Stimulated activated CD4-positive, alpha-beta T cell treated with anti-CD3 and anti-CD28 coated beads, Interleukin-4, amount 100 ng/mL, for 4 hours (primary cell): ENCODE measurements at places on chromosomes 5 and 9.

DNA sequence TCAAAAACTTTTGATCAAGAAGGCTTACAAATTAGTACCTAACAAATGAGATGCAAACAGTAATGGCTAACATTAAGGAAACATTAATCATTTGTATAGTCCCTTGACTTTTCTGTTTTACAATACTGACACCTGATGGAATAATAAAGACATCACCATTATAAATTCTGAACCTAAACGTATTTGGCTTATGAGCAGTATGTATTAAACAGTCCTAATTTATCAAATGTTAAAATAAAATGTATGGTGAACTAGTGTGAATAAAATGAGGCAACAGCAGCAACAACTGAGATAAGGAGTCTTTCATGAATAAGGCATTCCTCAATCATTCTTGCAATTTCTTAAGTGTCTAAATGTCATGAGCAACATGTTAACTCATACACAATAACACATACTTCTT lies 6.0 kb downstream of the PUM3 start:
- no peak for DNase-seq

DNA sequence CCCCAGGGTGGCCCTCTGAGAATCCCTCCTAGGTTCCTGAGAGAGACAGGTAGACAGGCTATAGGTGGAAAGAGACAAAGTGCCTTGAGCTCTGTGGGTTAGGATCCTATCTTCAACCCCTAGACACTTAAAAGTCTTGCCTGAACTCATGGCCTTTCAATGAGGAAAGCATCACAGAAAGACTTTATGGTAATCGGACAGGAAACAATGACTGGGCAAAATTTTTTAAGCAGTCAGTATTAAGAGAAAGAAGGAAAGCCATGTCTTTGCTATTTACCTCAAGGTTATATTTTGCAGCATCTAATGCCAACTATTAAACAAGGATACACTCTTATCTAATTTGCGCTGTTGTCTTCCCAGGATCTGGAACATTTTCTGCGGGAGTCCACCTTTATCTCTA lies 93.2 kb downstream of the PCSK1 start:
- no peak for DNase-seq

- DNase-seq, result no peak
These were observed 4.3 kb upstream of the COX7C start for GRCh38 chr5:86613455-86613854.

- DNase-seq, result no peak
These were observed 26.3 kb upstream of the PTPDC1 start for GRCh38 chr9:94057918-94058317.

- no peak for DNase-seq
These were observed 112.6 kb upstream of the ZNF608 start for GRCh38 chr5:124859027-124859426.

GRCh38 chr9:93096811-93097382 lies 880 bp downstream of the CARD19 start:
- no peak for DNase-seq

- peak; percentile 17 for DNase-seq
These were observed 30.4 kb downstream of the RNF145 start for GRCh38 chr5:159178978-159179377.

- DNase-seq, result no peak
These were observed 2.1 kb upstream of the CAMLG start for GRCh38 chr5:134736173-134736812.

- no peak for DNase-seq
These were observed 55.7 kb upstream of the CPLANE1 start for GRCh38 chr5:37304888-37305287.

DNA sequence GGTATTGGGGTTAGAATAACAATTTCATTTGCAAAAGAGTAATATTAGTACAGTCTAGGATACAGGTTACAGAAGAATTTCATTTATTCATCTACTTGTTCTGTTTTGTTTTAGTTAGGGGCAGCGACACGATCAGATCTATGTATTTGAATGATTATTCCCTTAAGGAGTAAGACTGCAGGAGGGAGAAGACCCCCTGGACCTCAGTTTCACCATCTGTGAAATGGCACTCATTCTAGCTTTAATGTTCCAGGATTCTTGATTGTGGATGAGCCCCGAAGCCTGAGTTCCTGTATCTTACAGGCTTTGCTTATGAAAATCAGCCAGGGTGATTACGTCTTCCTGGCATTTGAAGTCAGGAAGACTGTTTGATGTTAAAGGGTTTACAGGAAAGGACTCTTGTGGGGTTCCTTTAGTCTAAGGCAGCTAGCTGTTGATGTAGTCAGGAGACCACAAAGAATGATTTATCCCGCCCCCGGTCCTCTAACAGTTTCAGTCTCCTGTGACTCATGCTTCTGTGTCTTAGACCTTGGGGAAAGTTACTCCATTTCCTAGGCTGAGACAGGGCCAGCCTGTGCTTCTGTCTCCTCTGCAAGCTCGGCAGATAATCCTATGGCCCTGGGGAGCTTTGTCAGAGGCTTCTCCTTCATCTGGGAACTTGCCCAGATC lies 11.5 kb downstream of the SMIM3 start:
- peak; percentile 45 for DNase-seq

DNA sequence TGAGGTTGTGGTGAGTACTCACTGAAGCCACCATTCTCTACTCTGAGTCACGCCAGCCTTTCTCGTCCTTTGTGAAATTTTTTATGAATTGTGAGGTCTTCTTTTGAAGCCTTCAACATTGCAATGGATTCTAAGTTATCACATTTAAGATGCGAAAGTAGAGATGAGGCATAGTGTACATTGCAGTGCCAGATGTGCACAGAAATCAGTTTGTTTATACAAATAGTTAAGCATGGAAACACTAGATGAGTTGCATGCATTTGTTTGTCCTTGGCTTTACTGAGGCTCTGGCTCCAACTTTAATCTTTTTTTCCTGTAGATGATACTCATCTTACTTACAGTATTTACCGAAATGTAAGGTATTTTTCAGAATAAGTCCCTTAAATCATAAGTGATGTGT lies 453.7 kb upstream of the RIOK2 start:
- DNase-seq, result no peak

DNA sequence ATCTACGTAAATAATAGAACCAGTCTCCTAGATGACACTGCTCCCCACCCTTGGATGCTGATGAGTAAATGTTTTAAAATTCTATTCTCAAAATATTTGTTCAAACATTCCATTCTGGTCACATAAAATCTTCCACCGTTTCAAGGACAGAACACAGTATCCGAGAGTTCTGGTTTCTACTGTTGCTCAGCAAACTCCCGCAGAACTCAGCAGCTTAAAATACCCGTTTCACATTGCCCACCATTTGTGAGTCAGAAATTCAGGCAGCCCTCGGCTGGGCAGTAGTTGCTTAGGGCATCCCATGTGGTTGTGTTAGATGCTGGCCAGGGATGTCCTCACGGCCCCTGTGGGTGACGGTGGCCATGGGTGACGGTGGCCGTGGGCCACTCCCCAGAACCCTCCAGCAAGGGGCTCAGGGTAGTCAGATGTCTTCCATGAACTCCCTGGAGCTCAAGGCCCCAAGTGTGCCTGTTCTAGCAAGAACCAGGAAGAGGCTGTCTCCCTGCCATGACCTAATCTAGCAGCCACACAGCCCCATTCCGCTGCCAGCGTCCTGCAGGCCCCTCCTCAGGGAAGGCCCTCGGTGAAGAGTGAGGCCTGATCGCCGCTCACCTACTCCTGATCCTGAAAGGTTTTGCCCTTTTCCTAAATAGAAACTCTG lies 17.4 kb downstream of the MGAT1 start:
- DNase-seq, result no peak

DNA sequence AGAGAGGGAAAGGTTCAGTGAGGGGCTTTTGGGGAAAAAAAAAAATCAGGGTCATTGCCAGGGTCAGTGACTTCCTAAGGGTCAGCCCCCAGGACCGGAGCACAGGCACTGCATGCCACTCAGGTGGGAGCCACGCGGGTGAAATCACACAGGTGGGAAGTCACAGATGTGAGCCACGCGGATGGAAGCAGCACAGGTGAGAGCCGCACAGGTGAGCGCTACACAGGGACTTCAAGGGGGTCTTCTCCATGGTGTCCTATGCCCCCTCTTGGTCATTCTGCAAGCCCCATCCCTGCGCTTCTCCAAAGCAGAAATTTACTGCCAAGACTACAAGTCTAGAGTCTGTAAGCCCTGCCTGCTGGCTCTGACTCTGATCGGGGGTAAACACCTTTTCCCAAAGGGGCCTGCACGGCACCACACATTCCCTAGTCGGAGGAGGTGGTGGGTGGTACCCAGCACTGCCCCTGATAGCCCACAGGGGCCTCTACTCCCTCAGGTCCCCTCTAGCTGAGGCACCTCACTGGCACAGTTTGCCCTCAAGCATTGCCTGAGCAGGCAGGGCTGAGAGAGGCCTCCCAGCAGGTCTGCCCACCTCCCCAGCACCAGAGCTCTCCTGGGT lies 18.3 kb upstream of the OBP2B start:
- DNase-seq, result no peak

DNA sequence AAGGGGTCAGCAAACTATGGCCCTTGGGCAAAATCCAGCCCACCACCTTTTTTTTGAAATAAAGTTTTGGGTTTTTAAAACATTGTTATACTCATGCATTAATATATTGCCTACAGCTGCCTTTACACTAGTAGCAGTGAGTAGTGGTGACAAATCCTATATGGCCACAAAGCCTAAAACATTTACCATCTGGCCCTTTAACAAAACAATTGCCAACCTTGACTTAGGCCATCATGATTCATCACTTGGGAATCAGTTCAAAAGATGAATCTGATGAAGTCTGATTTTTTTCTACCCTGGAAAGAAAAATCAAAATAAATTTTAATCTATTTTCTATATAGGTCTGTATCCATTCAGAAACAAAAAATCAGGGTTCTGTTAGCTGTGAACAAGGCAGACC lies 484.9 kb downstream of the BNC2 start:
- DNase-seq, result no peak

GRCh38 chr9:37455884-37456647 lies 9.2 kb downstream of the ZBTB5 start:
- DNase-seq, result no peak

DNA sequence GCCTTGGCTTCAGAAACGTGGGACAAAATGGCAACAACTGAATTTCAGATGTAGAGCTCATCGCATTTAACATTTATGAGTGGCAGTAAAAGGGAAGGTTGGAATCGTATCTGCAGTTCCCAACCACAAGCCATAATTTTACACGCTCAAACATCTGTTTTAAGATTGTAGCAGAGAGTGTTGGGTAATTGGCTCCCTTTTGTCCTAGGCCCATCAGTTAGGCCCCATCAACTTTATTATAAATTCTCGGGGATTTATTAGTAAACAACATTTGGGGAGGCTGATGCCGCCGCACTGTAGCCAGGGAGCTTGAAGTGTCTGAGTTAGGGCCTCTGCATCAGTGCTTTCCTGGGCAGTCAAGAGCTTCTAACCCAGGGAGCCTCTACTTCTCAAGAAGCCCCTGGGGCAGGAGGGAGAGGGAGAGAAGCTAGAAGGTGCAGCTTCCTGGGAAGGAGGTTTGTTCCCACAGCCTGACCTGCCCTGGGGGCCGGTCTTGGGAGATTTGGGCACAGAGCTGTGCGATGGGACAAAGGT lies 66.2 kb downstream of the HSPA4 start:
- no peak for DNase-seq

GRCh38 chr5:1111241-1111726 lies 579 bp downstream of the SLC12A7 start:
- DNase-seq, result no peak

- DNase-seq, result no peak
These were observed 36.5 kb downstream of the FBXO10 start for GRCh38 chr9:37539634-37540033.

DNA sequence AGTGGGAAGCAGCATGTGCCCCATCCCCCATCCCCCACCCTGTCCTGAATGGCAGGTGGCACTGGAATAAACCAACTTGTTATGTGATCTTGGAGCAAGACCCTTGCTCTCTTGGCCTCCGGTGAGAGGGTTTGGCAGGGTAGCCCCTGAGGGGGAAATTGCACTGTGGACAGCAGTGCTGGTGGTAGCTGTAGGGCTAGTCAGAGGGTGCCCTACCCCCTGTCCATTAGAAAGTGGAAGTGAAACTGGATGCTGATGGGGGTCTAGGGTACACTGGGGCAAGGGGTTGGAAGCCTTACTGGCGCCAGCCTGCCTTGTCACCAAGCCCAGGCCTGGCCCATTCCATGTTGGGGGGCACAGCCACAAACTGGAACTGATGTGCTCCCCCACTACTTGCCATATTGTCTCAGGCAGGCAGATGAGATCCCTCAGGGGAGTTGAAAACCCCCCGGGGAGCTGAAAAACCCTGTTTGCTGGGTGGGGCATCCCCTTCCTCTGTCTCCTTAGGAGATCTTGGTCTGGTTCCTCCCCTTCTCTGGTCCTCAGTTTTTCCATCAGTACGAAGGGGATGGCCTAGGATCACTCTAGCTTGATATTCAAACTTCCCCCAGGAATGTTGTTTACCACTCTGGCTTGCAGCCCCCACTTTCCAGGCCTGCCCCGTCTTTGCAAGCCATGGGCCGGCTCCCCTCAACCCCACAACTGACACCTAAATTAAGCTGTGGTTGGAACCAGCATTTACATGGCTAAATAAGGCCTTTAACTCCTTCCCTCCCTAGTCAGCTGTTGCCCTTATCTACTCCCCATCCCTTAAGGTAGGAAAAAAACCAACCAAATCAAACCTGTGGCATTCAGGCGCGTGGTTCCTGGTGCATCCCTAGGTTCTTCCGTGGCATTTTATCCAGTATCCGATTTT lies 14.4 kb upstream of the SYNPO start:
- no peak for DNase-seq

DNA sequence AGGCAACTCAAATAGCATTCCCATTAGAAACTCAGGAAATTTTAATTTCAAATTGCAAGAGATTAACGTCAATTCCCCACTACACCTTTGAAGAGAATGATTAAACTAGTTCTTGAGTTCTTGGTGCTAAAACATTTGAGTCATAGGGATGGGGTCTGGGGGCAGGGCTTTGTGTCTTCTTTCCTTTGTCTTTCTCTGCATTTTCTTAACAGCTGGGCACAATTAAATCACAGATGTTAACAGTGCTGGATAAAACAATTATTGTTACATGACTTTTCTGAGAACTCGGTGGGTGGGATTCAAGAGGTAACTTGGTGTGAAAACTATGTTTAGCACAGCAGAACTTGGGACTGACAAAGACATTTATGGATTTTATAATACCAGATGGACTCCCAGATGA lies 351.9 kb upstream of the TNC start:
- DNase-seq, result no peak

- no peak for DNase-seq
These were observed 1.4 kb upstream of the ANKRD33B start for GRCh38 chr5:10562201-10563109.

- no peak for DNase-seq
These were observed 280.1 kb downstream of the HSPA4 start for GRCh38 chr5:133331941-133332340.

- no peak for DNase-seq
These were observed 10.9 kb downstream of the IL12B start for GRCh38 chr5:159319363-159319762.

- no peak for DNase-seq
These were observed 809.0 kb downstream of the KCTD16 start for GRCh38 chr5:144979516-144980264.

GRCh38 chr5:514673-515072 lies 9.6 kb downstream of the SLC9A3 start:
- DNase-seq, result no peak
